D721Med (cell line): ENCODE measurements at places on chromosomes 16 and 17.

DNA sequence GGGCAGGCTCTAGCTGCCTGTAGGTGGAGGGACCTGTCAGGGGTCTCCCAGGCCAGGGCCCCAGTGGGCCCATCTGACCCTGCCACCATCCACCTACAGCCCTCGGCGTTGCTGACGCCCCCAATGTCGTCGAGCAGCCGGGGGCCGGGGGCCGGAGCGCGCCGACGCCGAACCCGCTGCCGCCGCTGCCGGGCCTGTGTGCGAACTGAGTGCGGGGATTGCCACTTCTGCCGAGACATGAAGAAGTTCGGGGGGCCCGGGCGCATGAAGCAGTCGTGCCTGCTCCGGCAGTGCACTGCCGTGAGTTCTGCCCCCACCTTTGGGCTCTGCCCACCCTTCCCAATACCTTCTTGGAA, 2.2 kb downstream of the FBXL19 start:
- DNase-seq, result no peak

- DNase-seq, result no peak
Measured at GRCh38 chr17:77153472-77153871, 12.7 kb downstream of the SEC14L1 start.

GRCh38 chr17:30513346-30513745, 36.1 kb downstream of the GOSR1 start:
- DNase-seq, result no peak

GRCh38 chr16:51149721-51150164, 1.3 kb downstream of the SALL1 start:
- no peak for DNase-seq

- no peak for DNase-seq
Measured at GRCh38 chr17:14699574-14700185, 398.8 kb downstream of the HS3ST3B1 start.

- no peak for DNase-seq
Measured at GRCh38 chr17:50565402-50566350, 5.2 kb downstream of the CACNA1G start.

- DNase-seq, result no peak
Measured at GRCh38 chr17:21360048-21360447, 16.1 kb upstream of the KCNJ12 start.

- no peak for DNase-seq
Measured at GRCh38 chr16:88967830-88968588, 9.0 kb downstream of the CBFA2T3 start.

DNA sequence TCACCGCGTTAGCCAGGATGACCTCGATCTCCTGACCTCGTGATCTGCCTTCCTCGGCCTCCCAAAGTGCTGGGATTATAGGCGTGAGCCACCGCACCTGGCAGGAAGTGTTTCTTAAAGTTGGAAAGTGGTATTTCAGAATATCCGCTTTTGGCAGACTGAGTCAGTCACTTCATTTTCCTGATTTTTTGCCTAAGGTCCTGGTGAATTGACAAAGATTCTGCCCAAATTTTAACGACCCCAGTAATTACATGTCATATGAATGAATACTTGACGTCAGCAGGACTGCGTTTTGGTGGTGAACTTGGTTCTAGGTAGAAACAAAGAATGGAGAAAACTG, 4.5 kb upstream of the BRCA1 start:
- no peak for DNase-seq

DNA sequence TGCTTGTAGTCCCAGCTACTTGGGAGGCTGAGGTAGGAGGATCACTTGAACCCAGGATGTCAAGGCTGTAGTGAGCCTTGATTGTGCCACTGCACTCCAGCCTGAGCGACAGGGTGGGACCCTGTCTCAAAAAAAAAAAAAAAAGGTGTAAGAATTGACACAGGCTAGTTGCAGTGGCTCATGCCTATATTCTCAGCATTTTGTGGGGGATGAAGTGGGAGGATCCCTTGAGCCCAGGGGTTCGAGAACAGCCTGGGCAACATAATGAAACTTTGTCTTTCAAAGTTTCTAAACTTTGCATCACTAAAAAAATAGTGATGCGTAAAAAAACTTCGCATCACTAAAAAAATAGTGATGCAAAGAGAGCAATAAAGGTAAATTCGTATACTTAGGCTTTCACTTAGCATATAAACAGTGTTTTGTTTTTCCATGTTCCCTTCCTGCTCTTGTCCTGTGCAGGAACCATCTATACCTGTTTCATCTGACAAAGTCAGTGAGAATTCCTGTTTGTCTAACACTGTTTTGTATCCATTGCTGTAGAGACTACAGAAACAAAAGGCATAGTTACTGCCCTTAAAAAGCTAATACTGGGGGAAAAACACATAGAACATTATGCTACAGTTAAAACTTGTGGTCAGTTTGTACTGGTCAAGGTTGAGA, 32.1 kb downstream of the CTCF start:
- no peak for DNase-seq

- no peak for DNase-seq
Measured at GRCh38 chr16:56898847-56899246, 33.1 kb upstream of the HERPUD1 start.

DNA sequence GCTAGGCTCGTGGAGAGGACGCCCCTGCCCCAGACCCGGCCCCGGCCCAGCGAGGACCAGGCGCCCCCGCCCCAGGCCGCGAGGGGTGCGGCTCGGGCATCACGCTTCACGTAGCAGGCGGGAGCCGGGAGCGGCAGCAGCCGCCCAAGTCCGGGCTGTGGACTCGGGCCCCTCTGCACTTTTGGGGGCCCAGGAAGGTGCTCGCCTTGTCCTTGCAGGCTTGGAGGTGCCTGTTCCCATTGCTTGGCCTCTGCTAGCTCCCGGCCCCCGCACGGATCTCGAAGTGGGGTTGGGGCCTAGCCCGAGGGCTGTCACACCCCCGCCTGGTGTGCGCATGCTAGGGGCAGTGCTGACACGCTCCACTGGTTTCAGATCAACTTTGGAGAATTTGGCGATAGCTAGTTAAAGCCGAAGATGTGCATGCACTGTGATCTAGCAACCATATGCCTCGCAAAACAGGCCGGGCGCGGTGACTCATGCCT, 55.7 kb downstream of the WSB1 start:
- DNase-seq, result no peak

- DNase-seq, result no peak
Measured at GRCh38 chr17:34153991-34154390, 101.1 kb upstream of the CCL2 start.

- DNase-seq, result no peak
Measured at GRCh38 chr16:57143149-57143921, 42.5 kb downstream of the PSME3IP1 start.

DNA sequence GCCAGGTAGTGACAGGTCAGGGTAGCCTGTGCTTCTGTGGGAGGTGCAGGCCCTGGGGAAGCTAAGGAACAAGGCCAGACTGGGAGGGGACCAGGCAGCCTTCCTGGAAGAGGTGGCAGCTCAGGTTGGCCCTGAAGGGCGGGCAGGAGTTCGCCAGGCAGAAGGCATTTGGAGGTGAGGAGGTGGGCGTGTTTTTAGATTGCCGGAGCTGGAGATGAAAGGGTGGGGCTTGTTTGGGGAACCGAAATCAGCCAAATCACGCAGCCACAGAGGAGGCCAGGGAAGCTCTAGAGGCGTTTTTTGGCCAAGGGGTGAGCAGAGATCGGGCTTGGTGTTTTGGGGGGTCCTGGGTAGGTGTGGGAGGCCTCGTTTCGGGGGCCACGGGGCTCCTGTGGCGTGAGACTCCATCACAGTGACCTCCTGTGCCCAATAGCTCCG, 7.6 kb downstream of the ADCY7 start:
- DNase-seq, result no peak

- no peak for DNase-seq
Measured at GRCh38 chr17:41581366-41582060, 5.2 kb downstream of the KRT14 start.

DNA sequence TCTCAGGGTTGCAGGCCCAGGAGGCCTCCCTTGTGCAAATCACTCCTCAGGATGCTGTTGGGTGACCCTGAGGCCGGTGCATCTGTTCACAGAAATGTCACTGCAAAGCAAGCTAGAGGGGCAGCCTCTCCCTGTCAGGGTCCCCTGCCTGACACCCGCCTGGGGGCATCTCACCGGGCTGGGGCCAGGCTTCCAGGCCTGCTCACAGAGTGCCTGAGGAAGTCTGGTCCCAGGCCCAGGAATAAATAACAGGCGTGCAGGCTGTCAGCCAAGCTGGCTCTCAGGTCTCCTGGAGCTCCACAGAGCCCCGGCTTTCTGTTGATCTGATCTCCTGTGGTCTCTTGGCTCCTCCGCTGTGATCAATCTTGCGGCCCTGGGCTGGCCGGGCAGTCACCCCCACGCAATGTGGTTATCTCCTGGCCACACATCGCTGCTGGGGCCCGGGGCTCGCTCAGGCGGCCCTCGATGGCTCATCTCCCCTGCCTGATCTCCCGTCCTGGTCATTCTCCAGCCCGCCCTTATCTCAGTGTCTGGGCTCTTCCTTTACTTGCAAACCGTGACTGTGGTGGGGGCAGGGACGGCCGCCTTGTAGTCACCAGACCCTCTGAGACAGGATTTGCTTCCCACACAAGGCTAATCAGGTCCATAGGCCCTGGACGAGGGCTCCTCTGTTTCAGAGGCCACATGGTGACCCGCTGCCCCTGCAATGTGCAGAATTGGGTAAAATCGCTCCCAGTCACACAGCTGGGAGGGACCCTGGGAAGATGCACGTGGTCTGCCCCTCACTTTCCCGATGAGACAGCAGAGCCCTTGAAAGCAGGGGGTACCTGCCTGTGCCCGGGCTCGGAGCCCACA, 231.2 kb upstream of the GSE1 start:
- no peak for DNase-seq

- DNase-seq, result no peak
Measured at GRCh38 chr16:21226749-21227148, 6.8 kb upstream of the ANKS4B start.

DNA sequence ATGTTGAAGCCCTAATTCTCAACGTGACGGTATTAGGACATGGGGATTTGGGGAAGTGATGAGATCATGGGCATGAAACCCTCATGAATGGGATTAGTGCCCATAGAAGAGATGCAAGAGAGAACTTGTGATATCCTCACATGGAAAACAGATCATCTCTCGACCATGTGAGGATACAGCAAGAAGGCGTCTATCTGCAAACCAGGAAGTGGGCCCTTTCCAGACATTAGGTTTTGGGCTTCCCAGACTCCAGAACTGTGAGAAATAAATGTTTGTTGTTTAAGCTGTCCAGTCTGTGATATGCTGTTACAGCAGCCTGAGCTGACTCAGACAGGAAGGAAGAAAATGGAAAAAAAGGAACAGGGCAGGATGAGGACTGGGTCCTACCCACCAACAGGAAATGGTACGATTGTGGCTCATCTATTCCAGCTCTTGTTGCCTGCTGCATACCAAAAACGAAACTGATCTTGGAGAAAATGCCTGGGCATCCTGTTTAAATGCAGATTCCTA, 21.9 kb upstream of the SSTR2 start:
- no peak for DNase-seq

DNA sequence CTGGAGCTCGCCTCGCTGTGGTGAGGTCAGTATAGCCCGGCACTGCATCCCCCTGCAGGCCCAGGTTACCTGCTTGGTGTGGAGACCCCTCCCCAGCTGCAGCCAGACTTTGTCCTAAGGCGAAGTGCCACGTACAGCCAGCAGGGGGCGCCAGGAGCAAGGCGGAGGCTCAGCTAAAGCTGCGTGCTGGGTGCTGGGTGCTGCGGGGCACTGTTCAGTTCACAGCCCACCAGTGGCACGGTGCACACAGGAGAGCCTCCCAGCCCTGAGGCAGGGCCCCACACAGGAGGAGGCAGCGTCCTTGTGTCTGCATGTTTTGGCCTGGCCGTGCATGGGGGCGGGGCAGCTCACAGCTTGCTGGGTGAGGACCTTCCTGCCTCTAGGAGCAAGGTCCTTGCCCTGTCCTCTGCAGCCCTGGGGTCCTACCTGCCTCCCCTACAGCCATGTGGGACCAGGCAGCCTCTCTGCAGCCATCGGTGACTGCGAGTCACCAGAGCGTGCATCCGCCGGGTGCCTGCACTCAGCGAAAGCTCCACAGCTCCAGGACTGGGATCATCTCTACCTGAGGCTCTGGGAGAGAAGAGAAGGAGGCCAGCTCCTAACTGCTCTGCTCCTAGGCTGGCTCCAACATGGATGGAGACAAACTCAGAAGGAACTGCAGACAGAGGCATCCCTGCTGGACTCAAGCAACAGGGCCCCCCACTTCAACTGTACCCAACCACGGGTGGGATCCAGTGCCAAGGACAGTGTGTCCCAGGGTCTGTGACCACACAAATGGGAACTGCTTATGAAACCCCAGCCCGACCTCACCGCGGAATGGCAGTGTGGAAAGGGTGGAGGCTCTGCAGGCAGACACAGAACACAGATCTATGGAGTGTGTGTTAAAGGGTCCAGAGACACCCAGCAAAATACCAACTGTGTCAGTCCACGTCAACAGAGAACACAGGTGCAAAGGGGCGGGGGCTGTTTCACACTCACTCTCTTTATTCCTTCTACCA, 19.0 kb downstream of the SLC7A5 start:
- DNase-seq, result peak; percentile 62

DNA sequence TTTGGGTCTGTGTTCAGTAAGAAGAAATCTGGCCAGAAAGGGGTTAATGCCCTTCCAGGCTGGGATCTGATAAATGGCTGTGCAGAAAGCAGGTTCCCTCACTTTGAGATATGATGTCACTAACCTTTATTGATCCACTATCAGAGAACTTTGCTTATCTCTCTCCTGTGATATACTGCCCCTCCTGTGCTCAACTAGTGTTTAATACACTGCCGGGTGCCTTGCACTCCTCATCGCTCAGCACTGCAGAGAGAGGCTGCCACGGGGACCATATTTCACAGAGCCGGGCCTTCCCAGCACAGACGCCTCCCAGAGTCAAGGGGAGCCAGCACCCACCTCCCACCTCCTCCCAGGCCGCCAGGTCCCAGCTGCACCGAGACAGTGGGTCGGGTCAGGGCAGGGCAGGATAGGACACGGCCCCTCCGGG, 20.2 kb downstream of the ZFHX3 start:
- no peak for DNase-seq

DNA sequence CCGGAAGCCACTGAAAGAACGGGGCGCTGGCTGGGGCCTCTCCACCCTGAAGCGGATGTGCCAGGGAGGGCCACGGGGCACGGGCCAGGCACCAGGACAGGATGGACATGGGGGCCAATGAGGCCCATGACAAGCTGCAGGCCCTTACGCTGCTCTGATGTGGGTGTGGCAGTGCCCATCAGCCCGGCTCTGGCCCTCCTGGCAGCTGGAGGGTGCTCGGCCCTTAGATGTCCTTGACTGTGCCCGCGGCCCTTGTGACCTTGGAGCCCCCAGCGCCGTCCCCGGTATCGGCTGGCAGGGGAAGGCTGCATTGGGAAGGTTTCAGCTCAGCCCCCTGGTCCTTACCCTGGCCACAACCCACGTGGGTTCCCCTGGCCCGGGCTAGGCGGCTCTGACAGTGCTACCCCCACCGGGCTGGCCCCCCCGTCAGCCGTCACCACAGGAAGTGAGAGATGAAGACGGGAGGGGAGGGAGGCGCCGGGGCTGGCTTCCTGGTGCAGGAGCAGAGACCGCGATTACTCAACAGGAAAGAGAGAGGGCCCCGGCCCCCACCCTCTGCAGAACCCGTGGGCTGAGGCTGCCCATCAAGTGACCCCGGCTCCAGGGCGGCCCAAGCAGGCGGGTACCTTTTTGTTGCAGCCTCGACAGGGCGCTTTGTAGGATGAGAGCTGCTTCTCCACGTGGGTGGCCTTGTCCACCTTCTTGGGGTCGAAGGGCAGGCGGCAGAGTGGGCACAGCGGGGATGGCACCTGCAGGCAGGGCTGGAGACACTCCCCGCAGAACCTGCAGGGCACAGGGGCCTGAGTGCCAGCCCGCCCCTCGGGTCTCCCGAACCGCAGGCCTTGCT, 5.3 kb downstream of the RNF166 start:
- no peak for DNase-seq
